ENCODE measurements at places on chromosomes 3 and 15. TPM values are rescaled to one million over a fixed set of nuclear protein-coding genes. Genes with fewer than 3 reads are reported as not detected.

KNG1 gene
- polyA plus RNA-seq, result not detected

PAK6 gene
- not detected for polyA plus RNA-seq

STX19 gene
- not detected for polyA plus RNA-seq

GRCh38 chr15:77588126-77588525, 44.6 kb downstream of the LINGO1 start:
- H3K4me1 ChIP-seq, result no peaks in the 10 kb centered on the region
- no peak overlapping the region for H3K27ac ChIP-seq
- peaks cover 14% of the 10 kb centered on the region for H3K27me3 ChIP-seq
- H3K36me3 ChIP-seq, result no peaks in the 10 kb centered on the region
- DNase-seq, result no peak

DNA sequence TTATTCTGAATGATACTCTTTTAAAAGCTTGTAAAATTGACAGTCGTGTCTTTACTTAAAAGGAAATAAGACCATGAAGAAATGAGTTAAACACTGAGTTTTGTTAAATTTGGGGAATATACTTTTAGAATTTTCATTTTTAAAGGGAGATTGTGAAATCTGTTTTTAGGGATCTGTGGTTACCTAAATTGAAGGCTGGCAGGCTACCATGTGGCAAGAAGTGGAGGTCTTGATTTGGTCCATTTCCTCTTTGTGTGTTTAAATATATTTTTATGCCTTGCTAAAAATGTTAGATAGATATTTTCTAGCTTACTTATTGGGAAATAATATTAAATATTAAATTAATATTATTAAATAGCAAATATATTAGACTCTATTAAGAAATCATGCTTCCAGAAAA, 36.6 kb upstream of the SLC22A13 start:
- DNase-seq, result peak; percentile 36
- H3K36me3 ChIP-seq, result peaks cover 47% of the 10 kb centered on the region
- no peaks in the 10 kb centered on the region for H3K27me3 ChIP-seq
- peak overlapping the region; percentile 84 for H3K27ac ChIP-seq
- H3K4me3 ChIP-seq, result no peak overlapping the region

DNA sequence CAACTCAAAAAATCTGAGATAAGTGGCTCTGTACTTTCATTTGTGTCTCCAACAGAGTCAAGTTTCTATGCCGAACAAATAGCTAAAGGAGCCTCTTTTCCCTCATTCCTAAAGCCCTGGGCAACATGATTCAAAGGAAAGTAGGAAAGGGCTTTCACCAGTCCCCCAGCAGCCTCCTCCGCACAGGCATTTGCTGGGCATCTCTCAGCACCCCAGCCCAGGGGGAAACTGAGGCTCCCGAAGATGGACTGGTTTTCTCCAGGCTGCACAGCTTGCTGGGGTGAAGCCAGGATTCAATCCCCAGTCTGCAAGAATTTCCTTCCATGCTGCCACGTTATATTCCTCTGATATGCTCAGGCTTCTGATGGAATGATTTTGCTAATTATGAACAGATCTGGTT, 163.8 kb downstream of the OCA2 start:
- no peak overlapping the region for H3K4me3 ChIP-seq
- H3K27ac ChIP-seq, result no peak overlapping the region
- no peaks in the 10 kb centered on the region for H3K27me3 ChIP-seq
- DNase-seq, result no peak
- no peaks in the 10 kb centered on the region for H3K36me3 ChIP-seq

DNA sequence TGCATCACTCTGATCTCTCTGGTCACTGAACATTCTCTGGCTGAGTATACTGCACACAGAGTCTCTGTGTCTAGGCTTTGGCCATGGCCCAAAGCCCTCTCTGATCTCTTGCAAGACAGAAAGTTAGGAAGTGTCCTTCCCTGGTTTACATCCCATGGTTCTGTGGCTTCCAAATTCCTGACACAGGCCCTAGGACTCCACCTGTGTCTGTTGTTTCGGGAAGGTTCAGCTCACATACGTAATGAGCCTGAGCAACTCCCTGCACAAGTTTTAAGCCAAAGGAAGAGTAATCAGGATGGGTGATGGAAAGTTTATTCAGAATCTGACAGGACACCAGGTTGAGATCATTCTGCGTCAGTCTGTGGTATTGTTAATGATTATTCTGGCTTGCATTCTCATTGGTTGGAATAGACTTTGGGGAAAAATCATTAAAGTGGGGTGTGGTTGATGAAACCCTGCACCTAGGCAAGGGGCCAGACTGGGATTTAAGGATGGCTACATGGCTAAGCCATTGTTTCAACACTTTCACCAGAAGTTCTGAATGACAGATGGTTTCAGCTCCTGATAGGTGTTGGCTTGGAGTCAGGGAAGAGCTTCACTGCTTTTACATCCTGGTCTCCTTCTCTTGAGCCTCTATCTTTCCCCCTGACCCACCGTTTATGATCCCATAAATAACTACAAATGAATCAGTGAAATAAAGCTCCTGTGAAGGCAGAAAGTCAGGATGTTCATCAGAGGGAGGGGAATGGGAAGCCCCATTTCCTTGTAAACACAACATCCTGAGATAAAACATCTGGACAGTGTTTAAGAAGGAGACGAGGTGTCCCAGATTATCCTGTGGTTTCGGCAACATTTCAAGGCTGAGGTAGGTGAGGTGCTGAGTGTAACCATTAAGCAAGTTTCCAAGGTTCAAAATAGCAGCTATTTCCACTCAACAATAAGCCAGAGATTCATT, 14.1 kb downstream of the LCMT2 start:
- no peaks in the 10 kb centered on the region for H3K4me1 ChIP-seq
- H3K36me3 ChIP-seq, result no peaks in the 10 kb centered on the region
- no peak overlapping the region for H3K27ac ChIP-seq
- H3K4me3 ChIP-seq, result no peak overlapping the region

- peaks cover 14% of the 10 kb centered on the region for H3K4me1 ChIP-seq
- no peaks in the 10 kb centered on the region for H3K27me3 ChIP-seq
- no peak overlapping the region for H3K4me3 ChIP-seq
- H3K36me3 ChIP-seq, result peaks cover 18% of the 10 kb centered on the region
- H3K27ac ChIP-seq, result no peak overlapping the region
Observed at GRCh38 chr3:170154569-170155143, 26.9 kb downstream of the PHC3 start.

DNA sequence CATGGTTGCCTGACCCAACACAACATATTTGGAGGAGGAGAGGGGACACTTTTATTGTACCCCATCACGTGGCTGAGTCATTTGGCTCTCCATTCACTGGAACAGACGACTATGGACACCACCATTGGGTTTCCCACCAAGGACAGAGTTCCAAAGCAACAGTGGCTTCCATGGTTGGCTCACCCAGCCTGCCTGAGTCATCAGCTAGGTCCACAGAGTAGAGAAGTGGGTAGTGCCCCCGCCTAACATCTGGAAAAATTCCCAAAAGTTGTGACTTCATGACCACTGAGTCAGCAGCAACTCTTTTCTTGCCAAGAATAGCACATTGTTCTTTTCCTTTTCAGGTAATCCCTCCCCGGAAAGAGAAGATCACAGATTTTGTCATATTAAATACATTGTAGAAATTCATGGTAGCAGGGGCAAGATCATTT, 3.0 kb upstream of the PPP1R2 start:
- no peaks in the 10 kb centered on the region for H3K36me3 ChIP-seq
- peak overlapping the region; percentile 7 for H3K4me3 ChIP-seq
- peaks cover 23% of the 10 kb centered on the region for H3K4me1 ChIP-seq
- DNase-seq, result peak; percentile 96
- H3K27ac ChIP-seq, result peak overlapping the region; percentile 16

SMCO1 gene
- polyA plus RNA-seq, result not detected

CHST13 gene
- polyA plus RNA-seq, result 0.11 TPM

COL6A6 gene
- polyA plus RNA-seq, result 0.08 TPM

- H3K27ac ChIP-seq, result peak overlapping the region; percentile 86
- H3K4me1 ChIP-seq, result peaks cover 31% of the 10 kb centered on the region
- no peaks in the 10 kb centered on the region for H3K36me3 ChIP-seq
- H3K4me3 ChIP-seq, result peak overlapping the region; percentile 18
Observed at GRCh38 chr3:8868996-8869395, 94.3 kb downstream of the RAD18 start.

GRCh38 chr15:79811406-79812405, 85.1 kb downstream of the MTHFS start:
- DNase-seq, result peak; percentile 78
- no peaks in the 10 kb centered on the region for H3K36me3 ChIP-seq
- H3K4me3 ChIP-seq, result no peak overlapping the region
- no peaks in the 10 kb centered on the region for H3K27me3 ChIP-seq
- H3K27ac ChIP-seq, result peak overlapping the region; percentile 23

- H3K36me3 ChIP-seq, result no peaks in the 10 kb centered on the region
- H3K27me3 ChIP-seq, result no peaks in the 10 kb centered on the region
Observed at GRCh38 chr15:96307856-96308394, 22.6 kb upstream of the NR2F2 start.

GRCh38 chr15:101305820-101306255, 10.8 kb upstream of the SNRPA1 start:
- H3K36me3 ChIP-seq, result no peaks in the 10 kb centered on the region
- no peak overlapping the region for H3K27ac ChIP-seq
- no peak for DNase-seq
- no peak overlapping the region for H3K4me3 ChIP-seq
- H3K4me1 ChIP-seq, result no peaks in the 10 kb centered on the region
- no peaks in the 10 kb centered on the region for H3K27me3 ChIP-seq

DNA sequence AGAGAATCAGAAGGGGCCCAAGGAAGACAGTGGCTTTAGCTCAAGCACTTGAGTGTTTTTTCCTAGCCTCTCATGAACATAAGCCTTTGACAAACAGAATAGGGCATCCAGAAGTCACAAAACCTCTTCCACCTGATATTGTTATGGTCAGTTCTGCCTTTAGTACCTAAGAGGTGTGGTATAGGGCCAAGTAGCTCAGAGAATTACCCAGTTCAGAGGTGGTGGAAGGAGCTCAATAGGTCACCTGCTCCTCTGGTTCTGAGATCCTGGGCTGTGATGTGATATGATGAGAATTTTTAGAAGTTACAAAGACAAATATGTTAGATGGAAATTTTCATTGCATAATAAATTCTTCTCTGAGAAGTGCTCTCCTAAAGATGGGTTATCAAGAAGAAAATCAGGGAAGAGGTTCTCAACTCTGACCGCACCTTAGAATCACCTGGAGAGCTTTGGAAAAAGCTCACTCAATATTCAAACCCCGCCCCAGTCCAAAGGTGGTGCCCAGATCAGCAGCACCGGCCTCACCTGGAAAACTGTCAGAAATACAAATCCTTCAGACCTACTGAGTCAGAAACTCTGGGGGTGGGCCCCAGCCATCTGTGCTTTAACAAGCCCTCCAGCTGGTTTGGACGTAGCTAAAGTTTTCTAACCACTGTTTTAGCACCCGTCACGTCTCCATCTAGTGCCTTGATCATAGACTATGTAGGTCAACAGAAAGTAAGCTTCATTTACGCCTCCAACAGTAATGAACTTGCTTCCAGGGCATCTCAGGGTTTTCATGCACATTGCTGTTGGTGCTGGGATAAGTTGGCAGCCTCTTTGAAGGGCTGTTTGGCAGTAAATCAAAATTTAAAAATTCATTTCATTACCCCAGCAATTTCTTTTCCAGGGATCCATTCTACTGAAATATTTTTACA, 101.3 kb downstream of the MYH15 start:
- H3K27ac ChIP-seq, result no peak overlapping the region
- no peaks in the 10 kb centered on the region for H3K27me3 ChIP-seq
- peaks cover 12% of the 10 kb centered on the region for H3K4me1 ChIP-seq
- H3K4me3 ChIP-seq, result no peak overlapping the region
- H3K36me3 ChIP-seq, result no peaks in the 10 kb centered on the region

- H3K27ac ChIP-seq, result no peak overlapping the region
- H3K4me3 ChIP-seq, result no peak overlapping the region
- no peaks in the 10 kb centered on the region for H3K36me3 ChIP-seq
Observed at GRCh38 chr15:78617516-78617915, 3.3 kb downstream of the CHRNA3 start.

DNA sequence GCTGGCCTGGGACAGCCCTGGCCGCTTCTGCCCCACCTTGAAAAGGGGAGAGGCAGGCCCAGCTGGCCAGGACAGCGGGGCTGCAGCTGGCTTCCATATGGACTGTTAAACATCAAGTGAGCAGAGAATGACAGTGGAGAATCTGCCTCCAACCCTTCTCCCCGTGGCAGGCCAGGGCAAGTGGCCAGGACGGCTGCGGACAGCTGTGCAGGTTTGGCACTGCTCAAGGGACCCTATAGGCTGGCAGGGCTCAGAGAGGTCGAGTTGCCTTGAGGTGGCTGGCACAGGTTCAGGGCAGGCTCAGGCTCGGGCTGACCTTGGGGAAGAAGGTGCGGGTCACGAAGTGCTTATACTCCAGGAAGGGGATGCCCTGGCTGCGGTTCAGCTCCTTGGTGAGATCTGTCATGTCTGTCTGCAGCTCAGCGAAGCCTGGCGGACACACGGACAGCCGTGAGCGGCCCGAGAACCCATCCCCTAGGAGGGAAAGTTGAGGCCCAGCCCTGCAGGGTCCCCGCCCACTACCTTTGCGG, 24.3 kb downstream of the H1-8 start:
- no peaks in the 10 kb centered on the region for H3K4me1 ChIP-seq
- H3K36me3 ChIP-seq, result no peaks in the 10 kb centered on the region
- no peaks in the 10 kb centered on the region for H3K27me3 ChIP-seq

GRCh38 chr3:50525987-50526386, 22.6 kb upstream of the CACNA2D2 start:
- H3K36me3 ChIP-seq, result no peaks in the 10 kb centered on the region
- H3K27ac ChIP-seq, result no peak overlapping the region

HYAL1 gene
- 0.09 TPM for polyA plus RNA-seq
